IMR-90 (cell line): ENCODE measurements at places on chromosomes 1 and 21. TPM values are rescaled to one million over a fixed set of nuclear protein-coding genes. Genes with fewer than 3 reads are reported as not detected.
A peak's percentile ranks its signal among the peaks of the same experiment; 100 is the strongest.

- peak; percentile 96 for DNase-seq
Measured at GRCh38 chr1:179807691-179808485, 64.8 kb downstream of the FAM163A start.

DNA sequence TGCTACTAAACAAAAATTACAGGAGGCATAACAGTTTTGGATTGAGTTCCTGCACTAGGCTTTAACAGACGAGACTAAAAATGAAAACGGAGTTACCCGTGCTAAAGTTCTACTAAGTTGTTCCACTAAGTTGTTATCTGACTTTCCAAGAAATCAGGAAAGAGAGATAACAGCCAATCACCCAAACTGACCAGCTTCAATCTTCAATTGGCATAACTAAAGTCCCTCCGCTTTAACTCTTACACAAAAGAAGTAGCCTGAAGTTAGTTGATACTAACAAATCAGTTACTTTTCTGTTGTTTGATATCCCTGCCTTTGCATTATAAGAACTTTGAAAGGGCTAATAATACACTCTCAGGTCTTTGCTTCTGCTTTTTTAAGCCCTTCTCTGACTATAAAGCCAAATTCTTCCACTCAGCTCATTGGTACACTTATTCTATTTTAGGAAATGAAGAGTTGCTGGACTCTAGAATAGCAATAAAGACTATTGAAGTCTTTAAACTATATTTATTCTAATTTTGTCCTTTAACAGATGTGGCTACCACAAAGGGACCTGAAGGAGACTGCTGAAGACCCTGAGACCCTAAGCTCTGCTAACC lies 61.3 kb downstream of the TESK2 start:
- DNase-seq = no peak

GRCh38 chr21:41596241-41596925 lies 88.4 kb upstream of the TMPRSS2 start:
- DNase-seq = no peak

MEX3A gene
- 2.3 and 2.5 TPM in 2 replicates for total RNA-seq

- no peak for DNase-seq
Measured at GRCh38 chr1:36092166-36092797, 3.6 kb downstream of the ADPRS start.

ENSA gene
- 53.2 and 62.8 TPM in 2 replicates for total RNA-seq

DNA sequence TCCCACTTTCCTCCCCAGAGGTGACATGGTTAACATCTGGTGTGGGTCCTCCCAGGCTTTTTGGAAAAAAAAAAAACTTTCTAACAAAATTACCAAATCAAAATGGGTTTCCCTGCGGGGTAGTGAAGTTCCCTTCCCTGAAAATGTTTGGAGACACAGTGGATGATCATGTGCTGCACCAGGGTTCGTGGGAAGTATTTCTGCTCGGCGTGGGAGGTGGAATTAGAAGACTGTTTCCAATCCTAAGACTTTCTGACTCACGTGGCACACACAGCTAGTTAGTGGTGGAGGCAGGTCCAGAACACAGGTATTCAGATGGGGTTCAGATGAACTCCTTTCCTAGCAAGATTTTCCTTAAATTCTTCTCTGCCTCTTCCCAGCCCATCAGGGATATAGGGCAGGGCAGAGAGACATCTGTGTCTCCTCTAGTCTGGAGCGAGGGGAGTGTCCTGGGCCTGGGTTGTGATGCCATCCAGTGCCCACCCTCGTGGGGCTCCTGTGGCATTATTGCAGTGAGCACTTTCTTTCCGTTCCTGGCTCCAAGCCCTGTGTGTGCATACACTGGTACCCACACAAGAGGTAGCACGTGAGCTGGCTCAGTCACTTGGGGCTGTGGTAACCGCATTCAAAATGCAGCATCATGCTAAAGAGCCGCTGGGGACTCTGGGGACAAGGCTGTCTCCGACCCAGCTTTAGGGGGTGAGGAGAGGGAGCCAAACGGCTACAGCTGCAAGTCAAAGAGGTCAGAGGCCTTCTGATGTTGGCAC lies 27.5 kb downstream of the KCNC4 start:
- no peak for DNase-seq

SAMD11 gene
- 5.9 and 6.9 TPM in 2 replicates for total RNA-seq

GRCh38 chr1:41780322-41780721 lies 138.4 kb downstream of the HIVEP3 start:
- DNase-seq = no peak
